Stimulated activated CD4-positive, alpha-beta T cell treated with anti-CD3 and anti-CD28 coated beads, Interleukin-15, amount 100 ng/mL, for 1 hour (primary cell): ENCODE measurements at places on chromosomes 13 and 19.

- no peak for DNase-seq
Observed at GRCh38 chr19:8208119-8208921, 850 bp upstream of the CERS4 start.

GRCh38 chr19:47267350-47267759 lies 7.3 kb upstream of the INAFM1 start:
- DNase-seq, result no peak

- DNase-seq, result no peak
Observed at GRCh38 chr13:61417086-61417570, 1.5 kb upstream of the PCDH20 start.

DNA sequence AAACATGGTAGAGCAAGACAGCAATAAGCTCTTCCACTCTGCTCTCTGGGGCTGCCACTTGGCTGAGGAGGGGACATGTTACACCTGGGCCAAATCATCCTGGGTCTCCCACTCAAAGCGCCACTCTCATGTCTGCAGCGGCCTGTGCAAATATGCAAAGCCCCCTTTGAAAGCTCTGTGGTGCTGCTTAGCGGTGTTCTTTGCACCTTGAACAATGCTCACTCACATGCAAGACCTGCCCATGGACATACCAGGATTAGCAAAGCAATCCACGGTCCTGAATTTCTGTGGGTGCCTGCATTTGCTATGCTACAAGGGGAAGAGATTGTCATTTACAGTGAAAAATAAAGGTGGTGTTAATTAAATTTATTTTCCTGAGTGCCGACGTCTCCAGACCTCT lies 48.6 kb downstream of the MRPL57 start:
- DNase-seq, result no peak

- DNase-seq, result no peak
Observed at GRCh38 chr13:44927968-44928367, 61.3 kb downstream of the NUFIP1 start.

DNA sequence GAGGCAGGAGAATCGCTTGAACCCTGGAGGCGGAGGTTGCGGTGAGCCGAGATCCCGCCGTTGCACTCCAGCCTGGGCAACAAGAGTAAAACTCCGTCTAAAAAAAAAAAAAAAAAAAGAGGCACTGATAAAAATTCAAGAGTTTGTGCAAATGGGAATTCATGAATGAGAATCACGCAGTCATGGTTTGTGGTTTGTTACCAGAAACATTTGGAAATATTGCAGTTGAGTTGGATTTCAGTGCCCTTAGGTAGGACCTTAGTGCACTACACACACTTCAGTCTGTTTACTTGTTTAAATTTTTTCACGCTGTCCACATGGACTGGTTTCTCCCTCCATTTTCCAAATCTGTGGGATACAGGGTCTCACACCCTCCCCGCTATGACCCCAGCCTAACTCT lies 28.4 kb downstream of the ZNF844 start:
- DNase-seq, result no peak

DNA sequence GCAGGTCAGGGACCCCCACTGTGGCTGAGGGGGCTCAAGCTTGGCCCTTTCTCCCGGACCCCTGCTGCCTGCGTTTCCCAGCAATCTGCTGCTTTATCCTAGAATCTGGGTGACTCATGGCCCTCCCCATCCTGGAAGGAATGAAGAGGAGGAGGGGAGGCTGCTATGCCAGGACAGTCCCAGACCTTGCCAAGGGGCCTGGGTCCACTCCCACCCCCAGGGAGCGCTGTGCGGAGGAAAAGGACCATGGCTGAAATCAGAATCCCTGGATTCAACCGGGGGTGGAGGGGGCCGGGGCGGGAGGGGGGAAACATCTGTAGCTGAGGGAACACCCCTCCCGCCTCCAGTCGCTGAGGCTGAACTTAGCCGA lies 20.5 kb downstream of the ZNF114 start:
- DNase-seq, result no peak

GRCh38 chr19:14901675-14902260 lies 15.8 kb upstream of the OR7A17 start:
- DNase-seq, result no peak

DNA sequence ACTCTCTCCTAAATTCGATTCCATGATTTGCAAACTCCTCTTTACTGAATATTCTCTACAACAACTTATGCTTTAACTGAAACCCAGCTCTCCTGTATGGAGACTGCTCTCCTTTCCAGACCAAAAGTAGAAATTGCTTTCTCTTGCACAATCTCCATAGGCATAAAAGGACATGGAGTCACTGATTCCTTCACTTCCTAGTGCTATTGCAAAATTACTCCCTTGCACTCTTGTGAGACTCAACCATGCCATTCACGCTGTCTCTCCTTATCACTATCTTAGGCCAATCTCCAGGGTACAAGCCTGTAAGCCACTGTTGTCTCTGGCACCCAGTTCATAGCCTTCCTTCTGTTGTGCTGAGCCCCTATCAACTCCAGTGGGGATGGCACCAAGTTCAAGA lies 30.6 kb downstream of the SERPINE3 start:
- no peak for DNase-seq

GRCh38 chr19:50794074-50794875 lies 4.1 kb downstream of the ACP4 start:
- DNase-seq, result no peak

DNA sequence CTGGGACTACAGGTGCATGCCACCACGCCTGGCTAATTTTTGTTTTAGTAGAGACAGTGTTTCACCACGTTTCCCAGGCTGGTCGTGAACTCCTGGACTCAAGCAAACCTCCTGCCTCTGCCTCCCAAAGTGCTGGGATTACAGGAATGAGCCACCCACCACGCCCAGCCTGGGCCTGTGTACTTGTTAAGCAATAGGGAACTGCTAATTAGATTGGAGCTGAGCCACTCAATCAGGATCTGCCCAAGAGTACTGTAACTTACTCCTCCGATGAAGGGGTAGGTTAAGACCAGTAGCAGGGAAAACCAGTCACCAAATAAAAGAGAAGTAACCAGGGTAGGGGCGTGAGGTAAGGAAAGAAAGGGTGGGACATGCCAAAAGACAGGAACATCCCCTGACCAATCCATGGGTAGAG lies 2.3 kb downstream of the DDX39A start:
- no peak for DNase-seq

DNA sequence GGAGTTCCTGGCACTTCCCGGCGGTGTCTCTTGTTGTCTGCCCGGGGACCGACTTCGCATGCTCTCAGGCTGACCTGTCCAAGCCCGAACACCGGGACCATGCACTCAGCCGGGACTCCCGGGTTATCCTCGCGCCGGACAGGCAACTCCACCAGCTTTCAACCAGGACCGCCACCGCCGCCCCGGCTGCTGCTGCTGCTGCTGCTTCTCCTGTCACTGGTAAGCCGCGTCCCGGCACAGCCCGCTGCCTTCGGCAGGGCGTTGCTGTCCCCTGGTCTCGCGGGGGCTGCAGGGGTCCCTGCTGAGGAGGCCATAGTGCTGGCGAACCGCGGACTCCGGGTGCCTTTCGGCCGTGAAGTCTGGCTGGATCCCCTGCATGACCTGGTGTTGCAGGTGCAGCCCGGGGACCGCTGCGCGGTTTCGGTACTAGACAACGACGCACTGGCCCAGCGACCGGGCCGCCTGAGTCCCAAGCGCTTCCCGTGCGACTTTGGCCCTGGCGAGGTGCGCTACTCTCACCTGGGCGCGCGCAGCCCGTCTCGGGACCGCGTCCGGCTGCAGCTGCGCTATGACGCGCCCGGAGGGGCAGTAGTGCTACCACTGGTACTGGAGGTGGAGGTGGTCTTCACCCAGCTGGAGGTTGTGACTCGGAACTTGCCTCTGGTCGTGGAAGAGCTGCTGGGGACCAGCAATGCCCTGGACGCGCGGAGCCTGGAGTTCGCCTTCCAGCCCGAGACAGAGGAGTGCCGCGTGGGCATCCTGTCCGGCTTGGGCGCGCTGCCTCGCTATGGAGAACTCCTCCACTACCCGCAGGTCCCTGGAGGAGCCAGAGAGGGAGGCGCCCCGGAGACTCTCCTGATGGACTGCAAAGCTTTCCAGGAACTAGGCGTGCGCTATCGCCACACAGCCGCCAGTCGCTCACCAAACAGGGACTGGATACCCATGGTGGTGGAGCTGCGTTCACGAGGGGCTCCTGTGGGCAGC lies 661 bp downstream of the FREM2 start:
- no peak for DNase-seq

DNA sequence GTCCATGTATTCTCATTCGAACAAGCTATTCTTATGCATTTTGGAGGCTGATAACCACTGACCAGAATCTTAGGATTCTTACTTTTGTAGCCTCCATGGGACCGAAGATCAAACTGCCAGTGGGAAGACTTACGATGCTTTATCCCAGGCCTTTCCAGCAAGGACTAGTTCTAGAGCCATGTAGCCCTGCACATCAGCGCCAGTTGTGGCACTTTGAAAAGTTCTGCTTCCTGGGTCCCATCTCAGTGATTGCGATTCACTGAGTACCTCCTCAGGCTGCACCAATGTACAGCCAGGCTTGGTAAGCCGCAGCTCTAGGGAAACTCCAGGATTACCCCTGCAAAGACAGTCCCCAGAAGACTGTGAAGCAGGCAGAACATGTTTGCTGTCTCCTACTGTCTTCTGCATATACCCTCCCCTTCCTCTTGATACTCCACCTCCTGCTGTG lies 18.9 kb upstream of the ENOX1 start:
- DNase-seq, result no peak

DNA sequence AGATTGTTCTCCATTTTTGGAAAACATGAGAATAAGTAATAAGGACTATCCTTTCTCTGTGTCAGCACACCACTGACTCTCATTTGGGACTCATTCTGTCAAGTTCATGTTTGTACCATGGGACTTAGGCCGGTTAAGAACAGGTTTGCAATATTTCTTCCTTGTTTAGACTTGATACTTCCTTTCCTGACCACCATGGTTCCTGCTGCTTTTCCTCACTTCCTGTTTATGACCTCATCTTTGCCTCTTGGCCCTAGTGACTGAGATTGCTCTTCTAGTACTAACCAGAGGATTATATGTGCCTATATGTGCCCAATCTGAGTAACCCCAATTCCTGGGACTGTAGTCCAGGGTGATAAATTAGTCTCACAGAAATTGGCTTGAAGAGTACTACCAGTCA lies 32.5 kb upstream of the NDFIP2 start:
- no peak for DNase-seq

GRCh38 chr19:45280471-45280961 lies 29.4 kb downstream of the MARK4 start:
- no peak for DNase-seq

DNA sequence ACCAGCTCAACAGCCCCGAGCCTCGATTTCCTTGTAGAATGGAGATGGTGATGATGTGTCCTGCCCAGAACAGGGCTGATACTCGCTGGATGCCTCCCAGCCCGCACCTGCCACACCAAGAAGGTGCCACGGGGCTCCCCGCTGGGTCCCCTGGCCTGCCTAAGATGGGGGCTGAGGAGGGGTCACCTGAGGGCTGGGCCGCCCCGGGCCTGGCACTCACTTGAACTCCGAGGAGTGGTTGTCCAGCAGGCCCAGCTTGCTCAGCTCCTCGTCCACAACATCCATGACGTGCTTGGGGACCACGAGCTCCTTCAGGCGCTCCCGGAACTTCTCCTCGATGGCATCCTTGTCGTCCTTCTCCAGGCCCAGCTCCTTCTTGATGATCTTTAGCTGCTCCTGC lies 14.4 kb downstream of the LONP1 start:
- no peak for DNase-seq

DNA sequence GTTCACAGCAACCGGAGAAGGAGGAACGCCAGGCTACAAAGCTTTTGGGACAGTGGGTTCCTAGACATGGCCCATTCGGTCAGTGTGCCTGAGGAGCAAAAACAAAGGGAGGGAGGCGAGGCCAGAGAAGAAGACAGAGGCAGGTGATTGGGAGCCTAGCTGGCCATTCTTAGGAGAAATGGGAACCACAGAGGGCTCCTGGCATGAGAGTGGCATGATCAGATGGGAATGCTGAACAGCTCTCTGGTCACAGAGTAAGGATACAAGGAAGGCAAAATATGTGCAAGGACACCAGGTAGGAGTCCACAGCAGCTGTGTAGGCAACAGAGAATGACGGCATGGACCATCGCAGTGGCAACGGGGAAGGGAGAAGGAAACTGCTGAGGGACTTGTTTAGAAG lies 82.4 kb downstream of the EFNB2 start:
- DNase-seq, result no peak

DNA sequence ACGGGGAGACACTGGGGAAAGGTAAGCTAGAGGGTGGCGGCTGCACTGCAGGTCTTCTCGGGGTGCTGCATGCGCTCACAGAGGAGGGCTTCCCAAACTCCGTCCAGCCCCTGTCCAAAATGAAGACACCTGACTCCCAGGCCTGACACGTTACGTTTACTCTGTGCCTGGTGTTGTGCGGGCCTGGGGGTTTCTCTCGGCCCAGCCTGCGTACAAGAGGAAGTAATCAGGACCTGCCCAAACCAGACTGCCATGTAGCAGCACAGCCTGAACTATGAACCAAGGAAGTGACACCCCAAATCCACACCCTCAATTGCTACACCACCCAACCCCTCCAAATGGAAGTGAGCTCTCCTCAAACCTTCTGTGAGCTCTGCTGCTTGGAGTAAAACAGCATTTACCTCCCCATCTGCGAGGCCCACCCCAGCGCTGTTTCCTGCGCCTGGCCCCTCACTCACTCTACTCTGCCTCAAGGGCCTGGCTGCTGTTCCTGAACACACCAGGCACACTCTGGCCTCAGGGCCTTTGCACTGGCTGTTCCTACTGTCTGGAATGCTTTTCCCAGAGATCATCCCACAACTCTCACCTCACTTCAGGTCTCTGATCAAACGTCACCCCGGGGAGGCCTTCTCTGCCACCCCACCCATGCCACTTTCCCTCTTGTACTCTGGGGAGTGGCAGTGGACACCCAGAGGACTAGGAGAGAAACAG lies 3.0 kb downstream of the HSPBP1 start:
- DNase-seq, result no peak

- DNase-seq, result no peak
Observed at GRCh38 chr13:78595495-78596398, 7.6 kb downstream of the POU4F1 start.

DNA sequence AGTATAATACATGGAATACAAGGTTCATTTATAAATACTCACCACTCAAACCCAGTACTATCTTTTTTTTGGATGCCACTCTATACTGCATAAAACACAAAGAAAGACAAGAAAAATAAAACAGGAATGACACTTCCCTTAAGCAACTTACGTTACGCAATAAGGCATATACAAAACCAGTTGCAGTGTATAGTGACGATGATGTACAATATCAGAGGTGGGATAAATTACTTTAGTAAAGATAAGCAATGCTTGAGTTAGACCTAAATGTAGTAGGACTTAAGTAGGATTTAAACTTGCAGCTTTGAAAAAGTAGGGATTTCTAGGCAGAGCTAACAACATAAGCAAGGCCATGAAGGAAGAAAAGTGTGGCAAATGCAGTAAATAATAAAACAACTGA lies 374.9 kb downstream of the SPRY2 start:
- DNase-seq, result no peak

DNA sequence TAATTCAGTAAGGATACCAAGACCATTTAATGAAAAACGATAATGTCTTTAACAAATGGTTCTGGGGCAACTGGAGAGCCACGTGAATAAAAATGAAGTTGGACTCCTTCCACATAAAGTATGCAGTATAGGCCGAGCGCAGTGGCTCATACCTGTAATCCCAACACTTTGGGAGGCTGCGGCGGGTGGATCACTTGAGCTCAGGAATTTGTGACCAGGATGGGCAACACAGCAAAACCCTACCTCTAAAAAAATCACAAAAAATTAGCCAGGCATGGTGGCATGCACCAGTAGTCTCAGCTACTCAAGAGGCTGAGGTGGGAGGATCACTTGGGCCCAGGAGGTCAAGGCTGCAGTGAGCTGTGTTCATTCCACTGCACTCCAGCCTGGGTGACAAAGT lies 20.6 kb upstream of the CD33 start:
- DNase-seq, result no peak
